Esophagus squamous epithelium (tissue), 5 donors: ENCODE measurements at places on chromosomes 2 and 18.

GRCh38 chr2:57549642-57550102, 496.9 kb upstream of the VRK2 start:
- no peak for DNase-seq

DNA sequence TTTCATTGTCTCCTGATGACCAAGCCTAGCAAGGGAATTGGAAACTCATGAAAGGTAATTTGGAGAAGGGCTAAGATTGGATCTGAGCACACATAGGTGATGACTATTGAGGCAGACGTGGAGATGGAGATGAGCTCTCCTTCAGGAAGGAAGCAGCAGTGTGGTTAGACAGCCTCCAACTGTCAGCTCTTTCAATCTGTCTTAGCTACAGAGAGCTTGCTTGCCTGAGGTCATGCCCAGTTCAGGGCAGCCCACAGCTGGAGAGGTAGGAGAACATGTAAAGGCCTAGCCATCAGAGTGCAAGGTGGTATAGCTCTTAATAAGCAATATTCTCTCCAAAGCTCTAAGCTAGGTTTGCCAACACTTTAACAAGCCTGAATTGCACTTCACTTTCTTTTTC, 79.2 kb downstream of the THSD7B start:
- DNase-seq, result no peak

GRCh38 chr2:9809064-9809356, 34.3 kb upstream of the TAF1B start:
- no peak for DNase-seq

DNA sequence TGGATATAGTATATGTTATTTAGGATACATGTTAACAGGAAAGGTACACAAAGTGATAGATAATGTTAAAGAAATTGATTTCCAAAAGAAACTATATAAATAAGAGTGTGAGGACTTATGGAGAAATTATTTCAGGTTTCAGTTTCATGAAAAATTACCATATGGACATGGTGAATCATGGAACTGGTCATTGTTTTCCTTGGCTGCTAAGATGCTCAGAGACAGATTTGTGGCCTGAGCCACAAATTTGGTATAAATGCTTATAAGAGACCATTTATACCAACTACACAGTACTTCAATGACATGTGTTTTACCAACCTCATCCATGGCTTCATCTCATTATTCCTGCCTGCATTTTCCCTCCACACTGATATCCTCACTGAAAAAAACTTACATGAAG, 188.1 kb downstream of the FMNL2 start:
- no peak for DNase-seq

DNA sequence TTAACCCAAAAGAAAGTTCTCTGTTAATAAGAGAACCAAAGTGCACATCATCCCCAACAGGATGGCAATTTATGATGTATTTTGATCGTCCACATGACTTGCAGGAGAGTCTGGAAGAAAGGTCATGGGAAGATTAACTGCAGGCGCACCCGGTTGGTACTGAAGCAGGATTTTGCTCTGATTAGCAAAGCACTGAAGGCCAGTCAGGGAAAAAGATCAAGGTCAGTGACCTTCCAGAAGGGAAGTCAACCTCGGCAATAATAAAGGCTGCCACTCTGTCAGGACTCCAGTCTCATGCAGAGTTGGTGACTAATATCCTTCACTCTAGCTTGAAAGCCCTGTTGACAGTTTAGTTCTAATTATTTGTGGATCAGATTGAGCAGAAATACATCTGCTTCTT, 432.7 kb upstream of the RAB12 start:
- DNase-seq, result no peak
